ENCODE measurements at places on chromosomes 4 and X. TPM values are rescaled to one million over a fixed set of nuclear protein-coding genes. Genes with fewer than 3 reads are reported as not detected.

GRCh38 chrX:143633461-143634308 lies 2.2 kb downstream of the SLITRK4 start:
- H3K27me3 ChIP-seq: peaks cover 8% of the 10 kb centered on the region
- peaks cover 4% of the 10 kb centered on the region for H3K36me3 ChIP-seq
- peak; percentile 12 for DNase-seq
- peak overlapping the region; percentile 91 for H3K4me3 ChIP-seq
- peaks cover 11% of the 10 kb centered on the region for H3K4me1 ChIP-seq

Gene IL13RA2
- total RNA-seq: not detected

GRCh38 chr4:29459926-29460325 lies 1260.2 kb upstream of the PCDH7 start:
- H3K4me1 ChIP-seq: no peaks in the 10 kb centered on the region
- H3K36me3 ChIP-seq: no peaks in the 10 kb centered on the region
- no peak overlapping the region for H3K27ac ChIP-seq
- DNase-seq: no peak
- no peaks in the 10 kb centered on the region for H3K27me3 ChIP-seq

GRCh38 chrX:53089224-53089842 lies 4.6 kb upstream of the KANTR start:
- DNase-seq: no peak
- peaks cover 15% of the 10 kb centered on the region for H3K36me3 ChIP-seq
- H3K27ac ChIP-seq: peak overlapping the region; percentile 82
